ENCODE measurements at places on chromosomes 12 and 14. TPM values are rescaled to one million over a fixed set of nuclear protein-coding genes. Genes with fewer than 3 reads are reported as not detected.

The HHIPL1 gene
- not detected for total RNA-seq

The KRT82 gene
- not detected for total RNA-seq

The KDM2B gene
- 66.2 TPM for total RNA-seq

The NTN4 gene
- total RNA-seq = 0.17 TPM

The LGMN gene
- 4.7 TPM for total RNA-seq

DNA sequence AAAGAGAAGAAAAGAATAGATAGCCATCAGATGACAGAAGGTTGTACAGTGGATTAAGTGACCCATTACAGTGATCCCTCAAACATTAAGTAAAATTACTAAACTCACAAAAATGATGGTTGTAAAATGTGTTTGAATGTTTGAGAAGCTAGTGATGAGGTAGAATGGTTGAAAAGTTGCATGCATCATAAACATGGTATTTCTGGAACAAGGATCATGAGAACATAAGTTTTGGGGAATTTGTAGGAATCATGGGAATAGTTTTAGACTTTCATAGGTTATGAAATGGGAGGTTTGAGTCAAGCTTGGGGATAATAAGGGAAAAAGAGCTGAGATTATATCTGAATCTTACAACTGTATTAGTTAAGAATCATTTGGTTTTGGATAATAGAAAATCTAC lies 34.1 kb upstream of the NEDD1 start:
- H3K4me1 ChIP-seq = no peaks in the 10 kb centered on the region
- no peak overlapping the region for H3K4me3 ChIP-seq
- no peaks in the 10 kb centered on the region for H3K36me3 ChIP-seq
- no peak for DNase-seq
- H3K27me3 ChIP-seq = peaks cover 4% of the 10 kb centered on the region

- DNase-seq = no peak
- no peaks in the 10 kb centered on the region for H3K4me1 ChIP-seq
- H3K36me3 ChIP-seq = no peaks in the 10 kb centered on the region
- H3K4me3 ChIP-seq = no peak overlapping the region
- no peak overlapping the region for H3K27ac ChIP-seq
Observed at GRCh38 chr12:64253356-64253755, 31.3 kb upstream of the KICS2 start.

DNA sequence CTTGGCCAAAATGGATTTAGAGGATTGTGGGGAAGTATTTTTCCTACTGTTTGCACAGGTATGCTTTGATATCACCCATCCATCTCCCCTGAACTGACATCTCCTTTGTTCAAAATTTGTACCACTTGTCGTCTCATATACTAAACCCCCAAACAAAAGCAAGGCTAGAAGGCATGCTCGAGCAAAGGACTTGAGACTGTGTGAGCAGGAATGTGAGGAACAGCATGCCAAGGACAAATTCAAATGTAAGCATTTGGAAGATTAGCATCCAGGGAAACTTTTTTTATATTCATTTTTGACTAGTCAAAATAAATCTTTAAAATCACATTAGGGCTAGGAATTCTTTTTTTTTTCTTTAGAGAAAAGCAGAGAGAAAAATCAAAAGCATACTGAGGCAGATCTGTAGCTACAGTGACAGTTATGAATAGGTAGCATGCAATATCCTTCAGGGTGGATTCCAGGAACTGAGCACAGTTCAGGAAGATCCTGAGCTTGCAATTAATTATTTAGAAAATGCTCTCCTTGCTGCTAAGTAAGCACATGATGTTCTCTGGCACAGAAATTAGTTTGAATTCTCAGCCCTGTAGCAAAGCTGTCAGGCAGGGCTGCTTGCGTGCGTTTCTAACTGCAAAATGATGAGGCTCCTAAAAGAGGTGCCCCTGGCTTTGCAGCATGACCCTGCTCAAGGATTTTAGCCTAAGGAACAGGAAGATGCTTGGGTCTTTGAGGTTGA lies 327.7 kb downstream of the LRIG3 start:
- no peak overlapping the region for H3K4me3 ChIP-seq
- no peaks in the 10 kb centered on the region for H3K4me1 ChIP-seq
- no peaks in the 10 kb centered on the region for H3K36me3 ChIP-seq
- no peaks in the 10 kb centered on the region for H3K27me3 ChIP-seq
- H3K27ac ChIP-seq = no peak overlapping the region
- DNase-seq = no peak

- no peak for DNase-seq
- H3K4me3 ChIP-seq = peak overlapping the region; percentile 18
- peaks cover 2% of the 10 kb centered on the region for H3K36me3 ChIP-seq
- H3K27ac ChIP-seq = peak overlapping the region; percentile 5
Observed at GRCh38 chr12:57248934-57249742, 1.8 kb downstream of the STAC3 start.

GRCh38 chr14:64704143-64704742 lies at the start of gene PLEKHG3:
Gene PLEKHG3 (plus strand): TSS chr14:64704424. CDS start chr14:64727632, 23,208 bp downstream.
- H3K27me3 ChIP-seq = peaks cover 65% of the 10 kb centered on the region
- peak within 1 kb of the TSS; percentile 75 for H3K4me3 ChIP-seq
- H3K27ac ChIP-seq = peak within 1 kb of the TSS; percentile 73
- peaks cover 68% of the 10 kb centered on the region for H3K4me1 ChIP-seq

GRCh38 chr12:6235499-6235898 lies 35.3 kb downstream of the CD9 start:
- peaks cover 1% of the 10 kb centered on the region for H3K36me3 ChIP-seq
- no peak overlapping the region for H3K27ac ChIP-seq
- peaks cover 23% of the 10 kb centered on the region for H3K4me1 ChIP-seq
- no peaks in the 10 kb centered on the region for H3K27me3 ChIP-seq
- H3K4me3 ChIP-seq = no peak overlapping the region
- DNase-seq = no peak

DNA sequence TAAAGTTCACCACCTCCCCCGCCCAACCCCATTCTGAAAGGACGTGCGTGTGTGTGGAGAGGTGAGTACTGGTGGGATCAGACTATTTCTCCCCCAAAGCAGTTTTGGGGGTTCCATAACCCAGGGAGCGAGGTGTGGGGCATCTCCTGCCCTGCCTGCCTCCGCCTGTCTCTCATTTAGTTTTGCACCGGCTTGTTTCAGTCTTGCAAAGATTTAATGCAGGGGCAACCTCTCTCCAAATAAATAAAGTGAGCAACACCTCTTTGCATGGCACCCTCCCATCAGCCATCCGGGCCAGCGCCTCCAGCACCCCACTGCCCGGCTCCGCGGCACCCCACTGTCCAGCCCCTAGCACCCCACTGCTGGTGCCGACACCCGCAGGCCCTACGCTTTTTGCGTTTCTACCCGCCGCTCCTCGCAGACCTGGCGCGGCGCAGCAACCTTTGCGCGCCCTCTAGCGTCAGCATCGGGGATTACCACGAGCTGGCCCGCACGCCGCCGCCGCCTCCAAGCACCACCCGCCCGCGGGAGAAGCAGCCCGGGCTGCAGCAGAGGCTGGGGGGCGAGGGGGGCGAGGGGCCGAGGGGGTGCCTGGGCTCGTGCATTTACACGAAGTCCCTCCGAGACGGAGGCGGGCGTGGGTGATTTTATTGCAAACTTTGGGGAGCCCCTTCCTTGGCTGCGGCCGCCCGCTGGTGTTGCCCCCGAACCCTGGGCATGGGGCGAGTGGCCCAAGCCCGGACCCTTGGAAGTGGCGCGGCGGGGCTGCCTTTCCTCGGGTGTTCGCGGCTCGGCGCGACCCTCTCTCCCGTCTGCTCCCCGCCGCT lies 55.8 kb upstream of the VRK1 start:
- H3K4me3 ChIP-seq = peak overlapping the region; percentile 55
- peaks cover 78% of the 10 kb centered on the region for H3K27me3 ChIP-seq
- peaks cover 10% of the 10 kb centered on the region for H3K4me1 ChIP-seq
- H3K36me3 ChIP-seq = no peaks in the 10 kb centered on the region
- DNase-seq = peak; percentile 75

Data from activated CD4-positive, alpha-beta T cell treated with anti-CD3 and anti-CD28 coated beads, Interleukin-2, amount 10 ng/mL, durations not matched to agents 7 days and 5 days (primary cell).